ENCODE measurements at places on chromosomes 7 and 10.

- DNase-seq, result peak; percentile 9
Measured at GRCh38 chr7:17234030-17234397, 64.4 kb upstream of the AHR start.

- no peak for DNase-seq
Measured at GRCh38 chr7:116502201-116503096, 2.9 kb downstream of the CAV2 start.

DNA sequence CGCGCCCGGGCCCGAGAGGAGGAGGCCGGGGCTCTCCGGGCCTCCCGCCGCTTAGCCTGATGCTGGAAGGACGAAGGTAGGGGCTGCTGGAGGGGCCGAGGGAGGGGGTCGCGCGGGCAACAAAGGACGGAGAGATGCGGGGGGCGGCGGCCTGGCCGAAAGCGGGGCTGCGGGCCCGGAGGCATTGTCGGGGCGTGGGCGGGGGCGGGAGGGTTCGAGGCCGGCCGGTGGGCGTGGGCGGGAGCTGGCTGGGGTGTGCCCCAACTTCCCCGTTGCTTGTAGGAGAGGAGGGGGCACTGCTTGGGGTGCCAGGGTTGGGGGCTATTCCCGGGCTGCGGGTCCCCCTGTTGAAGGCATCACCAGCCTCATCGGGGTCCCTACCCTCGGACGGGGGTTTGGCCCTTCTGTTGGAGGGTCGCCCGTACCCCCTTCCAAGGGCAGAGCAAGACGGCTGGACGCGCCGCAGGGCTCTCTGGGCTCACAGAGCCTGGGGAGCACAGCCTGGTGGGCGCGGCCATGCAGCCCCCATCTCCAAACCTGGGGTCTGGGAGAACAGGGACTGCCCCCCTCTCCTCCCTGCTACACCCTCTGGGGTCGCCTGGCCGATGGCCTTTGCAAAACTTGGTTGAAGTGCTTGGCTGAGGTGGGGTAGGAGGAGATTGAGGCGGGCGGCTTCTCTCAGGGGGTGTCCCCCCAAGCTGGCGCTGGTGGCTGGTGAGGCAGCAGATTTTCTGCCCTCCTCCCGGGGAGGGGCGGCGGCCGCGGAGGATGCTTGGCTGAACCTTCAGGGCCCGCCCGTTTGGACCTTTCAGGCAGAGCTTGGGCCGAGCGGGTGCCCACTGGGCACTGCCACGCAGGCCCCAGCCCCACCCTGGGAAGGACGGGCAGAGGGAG, 699 bp downstream of the CLIP2 start:
- peak; percentile 13 for DNase-seq

DNA sequence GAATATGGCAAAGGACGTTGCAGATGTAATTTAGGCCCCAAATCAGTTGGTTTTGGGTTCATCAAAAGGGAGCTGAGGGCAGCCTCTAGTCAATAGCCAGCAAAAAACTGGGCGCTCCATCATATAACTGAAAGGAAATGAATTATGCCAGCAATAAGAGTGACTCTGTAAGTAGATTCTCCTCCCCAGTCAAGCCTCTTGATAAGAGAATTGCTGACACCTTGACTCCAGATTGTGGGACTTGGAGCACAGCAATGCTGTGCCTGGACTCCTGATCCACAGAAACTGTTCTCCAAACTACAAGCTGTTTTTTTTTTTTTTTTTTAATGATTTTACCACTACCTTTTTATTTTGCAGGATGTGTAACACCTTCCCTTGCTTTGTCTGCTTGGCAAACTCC, 25.5 kb downstream of the ZFAND4 start:
- DNase-seq, result no peak

DNA sequence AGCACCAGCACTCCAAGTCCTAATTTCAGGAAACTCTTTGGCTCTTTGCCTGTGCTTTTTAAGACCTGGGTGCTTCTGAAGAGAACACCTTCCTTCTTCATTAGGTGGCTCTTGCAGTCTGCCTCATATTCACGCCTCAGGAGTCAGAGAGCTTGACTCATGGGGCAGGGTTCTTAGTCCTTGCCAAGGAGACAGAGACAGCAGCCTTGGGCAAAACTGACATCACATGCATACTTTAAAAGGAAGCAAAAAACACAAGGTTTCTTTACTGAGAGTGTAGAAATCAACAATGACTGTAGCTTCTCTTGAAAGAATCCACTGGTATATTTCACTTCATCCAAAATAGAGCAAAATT, 780.6 kb downstream of the INHBA start:
- DNase-seq, result no peak

- no peak for DNase-seq
Measured at GRCh38 chr7:141674171-141674671, 27.7 kb downstream of the DENND11 start.

- no peak for DNase-seq
Measured at GRCh38 chr7:90621747-90622140, 25.6 kb downstream of the CDK14 start.

GRCh38 chr10:70840836-70841235, 25.1 kb downstream of the SGPL1 start:
- no peak for DNase-seq

DNA sequence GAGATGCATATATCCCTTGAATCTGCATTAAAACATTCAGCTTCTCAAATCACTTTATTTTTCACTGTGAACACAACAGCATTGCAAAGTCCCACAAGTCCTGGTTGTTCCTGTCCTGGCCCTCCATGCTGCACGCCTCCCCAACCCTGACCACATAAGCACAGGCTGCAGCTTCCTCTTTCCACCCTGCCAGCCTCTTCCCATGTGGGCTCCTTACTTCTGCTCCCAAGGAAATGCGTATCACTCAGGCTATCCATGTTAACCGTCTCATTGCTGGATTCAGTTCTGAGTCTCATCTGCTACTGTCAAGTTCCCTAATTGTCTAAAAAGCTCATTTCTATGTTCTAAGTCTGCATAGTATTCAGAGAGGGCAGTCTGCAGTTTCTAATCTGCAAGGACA, 89.7 kb upstream of the ZPBP start:
- no peak for DNase-seq
